ENCODE measurements at places on chromosomes 2 and 18. TPM values are rescaled to one million over a fixed set of nuclear protein-coding genes. Genes with fewer than 3 reads are reported as not detected.
A peak's percentile ranks its signal among the peaks of the same experiment; 100 is the strongest.

- peaks cover 74% of the 10 kb centered on the region for H3K4me1 ChIP-seq
- H3K4me3 ChIP-seq, result peak overlapping the region; percentile 23
- DNase-seq, result no peak
- H3K27me3 ChIP-seq, result no peaks in the 10 kb centered on the region
Observed at GRCh38 chr2:113894156-113894743, 4.4 kb downstream of the ACTR3 start.

DNA sequence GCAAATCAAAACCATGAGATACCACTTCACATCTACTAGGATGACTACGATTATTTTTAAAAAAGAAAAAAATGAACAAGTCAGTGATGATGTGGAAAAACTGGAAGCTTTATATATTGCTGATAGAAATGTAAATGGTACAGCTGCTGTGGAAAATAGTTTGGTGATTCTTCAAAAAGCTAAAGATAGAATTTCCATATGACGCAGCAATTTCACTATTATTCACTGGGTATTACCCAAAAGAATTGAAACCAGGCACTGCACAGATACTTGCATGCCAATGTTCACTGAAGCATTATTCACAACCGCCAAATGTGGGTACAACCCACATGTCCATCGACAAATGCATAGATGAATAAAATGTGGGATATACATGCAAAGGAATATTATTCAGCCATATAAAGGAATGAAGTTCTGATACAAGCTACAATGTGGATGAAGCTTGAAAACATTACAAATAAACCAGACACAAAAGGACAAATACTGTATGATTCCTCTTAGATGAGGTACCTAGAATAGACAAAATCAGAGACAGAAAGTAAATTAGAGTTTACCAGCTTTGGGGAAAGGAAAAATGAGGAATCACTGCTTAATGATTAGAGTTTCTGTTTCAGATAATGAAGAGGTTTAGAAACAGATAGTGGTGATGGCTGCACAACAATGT is 11.1 kb downstream of the RTTN start:
- no peak for DNase-seq
- no peak overlapping the region for H3K4me3 ChIP-seq
- no peaks in the 10 kb centered on the region for H3K4me1 ChIP-seq
- no peaks in the 10 kb centered on the region for H3K27me3 ChIP-seq

DNA sequence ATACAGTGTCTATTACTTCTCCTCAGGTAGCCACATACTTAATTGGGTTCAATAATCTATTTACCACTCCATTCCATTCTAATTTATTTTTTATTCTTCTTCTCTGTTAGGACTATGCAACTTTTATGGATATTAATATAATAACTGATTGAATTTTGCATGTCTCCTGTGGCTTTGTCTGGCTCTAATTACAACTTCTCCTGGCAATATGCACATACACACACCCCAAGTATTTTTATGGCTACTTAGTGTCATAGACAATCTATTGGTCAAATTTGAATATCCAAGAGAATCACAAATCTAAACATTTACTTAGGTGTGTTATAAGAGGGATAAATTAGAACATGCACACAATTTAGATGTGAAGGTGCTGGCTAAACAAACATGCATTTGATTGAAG is 73.1 kb downstream of the BOD1L2 start:
- no peaks in the 10 kb centered on the region for H3K4me1 ChIP-seq
- peaks cover 7% of the 10 kb centered on the region for H3K27me3 ChIP-seq
- no peak for DNase-seq
- no peaks in the 10 kb centered on the region for H3K36me3 ChIP-seq

The CD207 gene
- total RNA-seq, result 0.20 TPM

DNA sequence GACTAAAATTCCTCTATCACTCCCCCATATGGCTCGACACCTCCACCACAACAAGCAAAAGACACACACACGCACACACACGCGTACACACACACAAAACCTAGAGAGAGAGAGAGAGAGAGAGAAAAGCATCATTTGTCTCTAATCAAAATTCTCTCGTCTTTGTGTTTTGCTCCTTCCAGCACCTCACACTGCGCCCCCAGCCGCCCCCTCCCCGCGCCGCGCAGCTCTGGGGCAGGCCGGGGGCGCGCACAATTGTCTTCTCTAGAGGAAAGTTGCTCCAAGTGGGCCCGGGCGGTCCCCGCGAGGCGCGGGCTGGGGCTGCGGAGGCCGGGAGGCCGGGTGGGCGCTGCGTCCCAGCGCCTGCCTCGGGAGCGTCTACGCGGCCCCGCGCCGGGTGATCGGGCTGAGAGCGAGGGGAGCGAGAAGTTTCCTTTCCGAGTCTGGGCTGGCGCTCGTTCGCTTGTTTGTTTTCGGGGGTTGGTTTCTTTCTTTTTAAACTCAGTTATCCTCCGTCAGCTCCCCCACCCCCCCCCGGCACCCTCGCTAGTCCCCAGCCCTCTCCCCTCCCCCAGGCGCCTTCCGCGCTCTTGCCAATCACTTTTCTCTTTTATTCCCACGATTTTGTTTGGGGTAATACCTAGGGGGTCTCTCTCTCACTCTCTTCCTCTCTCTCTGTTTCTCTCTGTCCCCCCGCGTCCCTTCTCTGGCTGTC is 4.1 kb downstream of the ZEB2 start:
- H3K27ac ChIP-seq, result peak overlapping the region; percentile 96
- no peaks in the 10 kb centered on the region for H3K36me3 ChIP-seq
- H3K27me3 ChIP-seq, result no peaks in the 10 kb centered on the region
- H3K4me3 ChIP-seq, result peak overlapping the region; percentile 89
- peaks cover 24% of the 10 kb centered on the region for H3K4me1 ChIP-seq

Data from psoas muscle (tissue), 8 donors.